Activated naive CD4-positive, alpha-beta T cell treated with anti-CD3 and anti-CD28 coated beads for 36 hours (primary cell): ENCODE measurements at places on chromosomes 2 and 18. TPM values are rescaled to one million over a fixed set of nuclear protein-coding genes. Genes with fewer than 3 reads are reported as not detected.

Gene ABHD1
- 0.19 TPM for total RNA-seq

DNA sequence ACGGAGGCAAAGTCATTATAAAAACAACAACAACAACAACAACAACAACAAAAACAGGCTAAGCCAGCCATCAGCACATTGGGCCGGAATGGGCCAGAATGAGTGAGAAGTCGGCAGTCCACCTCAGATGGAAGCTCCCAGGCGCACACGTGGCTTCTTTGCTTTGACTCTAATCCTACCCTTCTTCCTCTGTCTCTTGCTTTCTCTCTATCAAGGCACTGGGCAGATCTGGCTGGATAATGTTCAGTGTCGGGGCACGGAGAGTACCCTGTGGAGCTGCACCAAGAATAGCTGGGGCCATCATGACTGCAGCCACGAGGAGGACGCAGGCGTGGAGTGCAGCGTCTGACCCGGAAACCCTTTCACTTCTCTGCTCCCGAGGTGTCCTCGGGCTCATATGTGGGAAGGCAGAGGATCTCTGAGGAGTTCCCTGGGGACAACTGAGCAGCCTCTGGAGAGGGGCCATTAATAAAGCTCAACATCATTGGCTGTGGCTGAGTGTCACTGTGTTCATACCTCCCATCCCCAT is 52.2 kb downstream of the MARCO start:
- no peak for DNase-seq

DNA sequence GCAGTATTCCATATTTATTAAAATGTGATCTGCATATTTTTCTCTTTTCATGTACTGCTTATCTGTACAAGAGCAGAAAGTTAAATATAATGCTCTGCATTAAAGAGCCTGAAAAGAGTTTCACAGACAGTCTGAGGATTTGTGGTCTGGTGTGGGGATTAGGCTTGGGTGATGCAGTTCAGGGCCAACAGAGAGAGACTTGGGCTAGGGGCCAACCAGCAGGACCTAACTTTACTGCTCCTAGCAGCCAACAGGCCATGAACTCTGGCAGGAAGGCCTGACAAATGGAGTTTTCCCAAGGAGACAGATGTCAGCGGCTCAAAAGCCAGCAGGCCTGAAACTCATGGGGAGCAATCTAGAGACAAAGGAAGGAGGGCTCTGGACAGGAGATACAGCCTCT is 169.6 kb downstream of the LRRTM1 start:
- no peak for DNase-seq

DNA sequence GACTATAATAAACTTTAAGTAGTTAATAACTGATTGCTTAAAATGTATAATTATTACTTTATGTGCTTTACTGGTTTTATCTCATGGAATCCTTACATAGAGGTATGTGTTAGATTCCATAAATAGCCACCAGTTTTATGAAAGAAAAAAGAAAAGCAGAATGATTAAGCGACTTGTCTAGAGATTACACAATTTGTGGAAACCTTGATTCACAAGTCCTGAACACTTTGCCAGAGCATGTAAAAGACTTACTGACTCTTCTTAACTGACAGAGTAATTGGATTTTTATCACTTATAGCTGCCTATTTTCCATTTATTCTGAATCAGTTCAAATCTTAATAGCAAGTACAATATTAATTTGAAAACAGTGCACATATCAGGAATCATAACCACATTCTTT is 448.7 kb upstream of the NETO1 start:
- no peak for DNase-seq

Gene PNKD
- total RNA-seq, result 21.4 TPM
